CD8-positive, alpha-beta T cell (primary cell): ENCODE measurements at places on chromosomes 13 and 19.

- DNase-seq: no peak
These were observed 5.1 kb downstream of the NOTCH3 start for GRCh38 chr19:15195371-15196334.

DNA sequence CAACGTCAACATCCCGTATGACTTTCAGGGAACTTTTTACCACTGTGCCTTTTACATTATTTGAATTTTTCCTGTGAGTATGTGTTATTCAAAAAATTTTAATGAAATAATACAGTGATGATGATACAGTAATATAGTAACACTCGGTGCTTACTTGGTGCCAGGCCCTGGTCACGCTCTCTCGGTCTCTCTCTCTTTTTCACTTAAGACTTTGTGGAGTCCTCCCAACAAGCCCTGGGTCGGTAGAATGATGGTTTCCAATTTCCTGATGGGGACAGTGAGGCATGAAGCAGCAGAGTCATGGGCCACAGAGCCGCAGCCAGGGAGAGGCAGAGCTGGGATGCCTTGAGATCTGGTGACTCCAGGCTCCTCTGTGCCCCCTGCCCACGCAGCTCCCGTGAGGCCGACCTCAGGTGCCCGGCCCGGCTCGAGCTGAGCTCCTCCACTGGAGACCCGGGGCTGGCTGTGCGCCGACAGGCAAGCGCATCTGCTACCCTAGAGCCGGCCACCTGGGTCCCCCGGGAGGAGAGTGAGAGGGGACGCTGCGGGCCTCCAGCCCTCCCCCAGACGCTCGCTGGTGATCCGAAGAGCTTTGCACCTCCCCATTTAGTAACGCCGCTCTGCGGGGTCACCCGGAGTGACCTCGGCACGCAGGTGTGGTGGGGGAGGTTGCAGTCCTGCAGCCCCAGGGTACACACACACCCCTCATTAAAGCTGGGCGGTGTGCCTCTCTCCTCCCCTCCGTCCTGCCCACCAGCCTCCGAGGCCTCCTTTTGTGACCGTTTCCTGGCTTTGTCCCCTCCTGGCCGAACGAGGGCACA lies 4.4 kb upstream of the SBK3 start:
- no peak for DNase-seq

DNA sequence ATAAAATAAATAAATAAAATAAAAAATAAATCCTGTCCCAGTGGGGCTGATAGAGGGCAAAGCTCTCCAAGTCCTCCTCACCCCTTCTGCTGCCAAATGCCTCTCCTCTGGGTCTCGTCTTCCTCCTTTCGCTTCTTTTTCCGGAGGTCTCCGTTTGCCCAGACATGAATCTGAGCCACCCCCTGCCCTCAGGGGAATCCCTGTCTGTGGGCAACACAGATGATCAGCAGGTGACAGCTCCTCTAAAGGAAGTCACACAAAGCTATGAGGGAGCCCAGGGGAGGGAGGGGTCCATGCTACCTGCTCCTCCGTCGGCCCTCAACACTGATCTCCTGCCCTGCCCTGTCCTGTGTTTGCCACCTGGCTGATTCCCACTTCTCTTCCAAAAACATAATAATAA lies 479 bp downstream of the TMEM150B start:
- DNase-seq: no peak

DNA sequence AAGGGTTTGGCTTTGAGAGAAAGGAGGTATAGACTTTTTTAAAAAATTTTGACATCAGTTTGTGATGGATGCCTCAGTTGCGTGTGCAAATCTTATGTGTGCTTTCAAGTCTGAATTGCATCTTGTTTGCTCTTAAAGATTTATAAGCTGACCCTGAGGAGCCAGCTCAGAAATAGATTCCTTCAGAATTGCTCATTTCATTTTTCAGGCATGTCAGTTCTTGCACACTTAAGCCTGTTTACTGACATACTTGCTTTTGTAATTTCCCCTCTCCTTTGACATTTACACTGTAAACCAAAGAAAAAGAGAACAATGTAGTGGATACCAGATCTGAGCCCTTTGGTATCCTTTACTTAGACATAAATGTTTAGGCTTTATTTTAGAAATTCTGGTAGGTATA lies 87.6 kb downstream of the RNF17 start:
- DNase-seq: no peak

GRCh38 chr13:113350065-113350937 lies 13.6 kb downstream of the GRTP1 start:
- no peak for DNase-seq

- DNase-seq: no peak
These were observed 471 bp downstream of the DACH1 start for GRCh38 chr13:71866335-71867130.

GRCh38 chr13:36418022-36418805 lies 14.1 kb upstream of the CCNA1 start:
- DNase-seq: no peak

DNA sequence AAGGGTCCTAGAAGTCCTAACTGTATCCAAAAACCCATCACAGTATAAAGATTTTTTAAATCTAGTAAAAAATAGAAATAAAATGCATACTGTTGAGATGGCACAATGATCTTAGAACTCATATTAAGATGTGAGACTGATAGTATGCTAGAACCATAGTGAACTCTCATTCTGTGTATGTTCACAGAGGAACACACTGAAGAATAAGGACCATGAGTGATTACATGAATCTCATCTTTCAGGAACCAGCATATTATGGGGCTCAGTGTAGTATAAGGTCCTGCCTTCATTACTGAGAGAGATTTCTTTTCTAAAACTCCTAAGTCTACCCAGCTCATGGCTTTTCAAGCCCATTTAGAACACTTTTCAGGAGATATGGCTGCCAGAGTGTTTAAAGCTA lies 59.8 kb upstream of the RFC3 start:
- DNase-seq: no peak

DNA sequence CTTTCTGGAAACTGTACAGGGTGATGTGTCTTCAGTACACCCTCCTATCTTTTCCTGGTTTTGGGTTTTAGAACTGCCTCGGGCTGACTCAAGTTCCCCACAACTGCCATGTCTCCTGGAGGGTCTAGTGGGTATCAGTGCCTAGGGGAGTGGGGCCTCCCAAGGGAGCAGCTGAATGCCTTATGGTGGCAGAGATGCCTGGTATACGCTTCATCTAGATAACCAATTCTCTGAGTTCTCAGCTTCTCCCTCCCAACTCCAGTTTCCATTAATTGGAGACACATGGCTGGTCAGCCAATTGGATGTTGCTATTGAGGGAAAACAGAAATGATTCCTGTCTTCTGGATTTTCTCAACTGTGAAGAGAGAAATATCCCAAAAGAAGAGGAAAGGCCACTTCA lies 12.8 kb downstream of the ZNF439 start:
- no peak for DNase-seq

- DNase-seq: peak; percentile 77
These were observed 9.3 kb downstream of the PLEKHA4 start for GRCh38 chr19:48858984-48859710.

DNA sequence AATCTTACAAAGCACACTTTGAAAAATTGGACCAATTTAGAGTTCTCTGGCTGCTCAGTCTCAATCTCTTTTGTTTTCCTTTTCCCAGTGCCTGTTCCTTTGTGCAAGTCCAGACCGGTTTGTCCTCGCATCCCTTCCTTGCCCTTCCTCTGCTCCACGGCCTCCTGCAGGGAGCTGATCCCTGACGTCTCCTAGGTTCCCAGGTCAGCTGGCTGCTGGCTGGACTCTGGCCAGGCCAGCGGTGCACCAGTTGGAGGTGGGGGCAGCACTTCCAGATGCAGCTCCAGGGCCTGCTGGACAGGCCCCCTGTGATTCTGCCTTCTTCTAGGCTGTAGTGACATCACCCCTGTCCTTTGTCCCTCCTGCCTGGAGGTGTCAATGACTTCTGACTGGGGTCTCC lies 44.0 kb upstream of the KPNA3 start:
- no peak for DNase-seq

- no peak for DNase-seq
These were observed 247.3 kb downstream of the MTUS2 start for GRCh38 chr13:29067306-29067945.

- DNase-seq: no peak
These were observed 1.2 kb upstream of the PALM3 start for GRCh38 chr19:14063105-14063504.

GRCh38 chr13:83825676-83826075 lies 56.6 kb downstream of the SLITRK1 start:
- DNase-seq: no peak

DNA sequence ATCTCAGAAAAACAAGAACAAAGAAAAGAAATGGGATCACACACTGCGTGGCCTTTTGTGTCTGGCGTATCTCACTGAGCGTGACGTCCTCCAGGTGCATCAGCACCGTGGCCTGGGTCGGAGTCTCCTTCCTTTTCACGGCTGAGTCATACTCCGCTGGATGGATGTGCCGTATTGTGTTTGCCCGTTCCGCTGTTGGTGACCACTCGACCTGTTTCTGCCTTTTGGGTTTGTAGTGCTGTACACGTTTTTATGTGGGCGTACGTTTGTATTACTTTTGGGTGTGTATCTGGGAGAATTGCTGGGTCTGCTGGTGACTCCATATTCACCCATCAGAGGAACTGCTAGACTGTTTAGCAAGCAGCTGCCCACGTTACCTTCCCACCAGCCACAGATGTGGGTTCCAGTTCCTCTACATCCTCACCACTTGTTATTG lies 11.4 kb downstream of the ARID3A start:
- peak; percentile 86 for DNase-seq

- DNase-seq: peak; percentile 49
These were observed 538 bp downstream of the ZNF428 start for GRCh38 chr19:43618921-43619261.

- DNase-seq: no peak
These were observed 96.3 kb downstream of the TBC1D4 start for GRCh38 chr13:75385708-75386083.

GRCh38 chr13:80235166-80235966 lies 105.6 kb downstream of the SPRY2 start:
- DNase-seq: no peak

DNA sequence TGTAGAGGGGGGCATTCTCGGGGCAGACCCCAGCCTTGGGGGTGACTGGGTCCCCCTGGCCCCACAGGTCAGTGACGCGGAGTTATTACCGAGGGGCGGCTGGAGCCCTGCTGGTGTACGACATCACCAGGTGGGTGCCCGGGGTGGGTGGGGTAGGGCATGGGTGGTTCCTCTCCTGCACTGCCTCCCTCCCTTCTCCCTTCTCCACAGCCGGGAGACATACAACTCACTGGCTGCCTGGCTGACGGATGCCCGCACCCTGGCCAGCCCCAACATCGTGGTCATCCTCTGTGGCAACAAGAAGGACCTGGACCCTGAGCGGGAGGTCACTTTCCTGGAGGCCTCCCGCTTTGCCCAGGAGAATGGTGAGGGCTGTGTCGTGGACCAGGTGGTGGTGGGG lies 5.7 kb downstream of the RAB4B start:
- DNase-seq: no peak

GRCh38 chr13:112792511-112792910 lies 102.7 kb downstream of the ATP11A start:
- DNase-seq: no peak

- DNase-seq: no peak
These were observed 54.4 kb downstream of the PEX11G start for GRCh38 chr19:7434391-7434790.

GRCh38 chr13:109985871-109986450 lies 199.6 kb upstream of the IRS2 start:
- no peak for DNase-seq

- no peak for DNase-seq
These were observed 12.0 kb downstream of the HMGB1 start for GRCh38 chr13:30453727-30454126.

GRCh38 chr19:8075158-8076074 lies 22.9 kb downstream of the CCL25 start:
- no peak for DNase-seq

- no peak for DNase-seq
These were observed 9.8 kb downstream of the IRS2 start for GRCh38 chr13:109776575-109776974.

DNA sequence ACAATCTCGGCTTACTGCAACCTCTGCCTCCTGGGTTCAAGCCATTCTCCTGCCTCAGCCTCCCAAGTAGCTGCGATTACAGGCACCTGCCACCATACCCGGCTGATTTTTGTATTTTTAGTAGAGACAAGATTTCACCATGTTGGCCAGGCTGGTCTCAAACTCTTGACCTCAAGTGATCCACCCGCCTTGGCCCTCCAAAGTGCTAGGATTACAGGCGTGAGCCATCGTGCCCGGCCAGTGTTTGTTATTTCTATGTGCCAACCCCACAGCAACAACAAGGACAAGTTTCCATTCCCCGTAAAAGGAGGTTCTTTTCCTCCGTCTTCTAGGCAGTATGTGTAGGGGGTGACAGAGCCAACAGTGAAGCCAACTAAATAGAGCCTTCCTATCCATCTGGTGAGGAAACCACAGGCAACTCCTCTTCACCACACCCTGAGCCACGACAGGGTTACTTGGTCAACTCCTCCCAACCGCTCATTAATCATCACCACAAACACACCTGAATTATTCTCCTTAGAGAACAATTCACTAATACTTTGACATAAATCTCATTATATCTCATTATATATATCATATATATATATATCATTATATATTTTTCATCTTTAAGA lies 25.5 kb downstream of the FOXO1 start:
- no peak for DNase-seq

GRCh38 chr13:100517135-100517534 lies 71.5 kb downstream of the GGACT start:
- peak; percentile 19 for DNase-seq

DNA sequence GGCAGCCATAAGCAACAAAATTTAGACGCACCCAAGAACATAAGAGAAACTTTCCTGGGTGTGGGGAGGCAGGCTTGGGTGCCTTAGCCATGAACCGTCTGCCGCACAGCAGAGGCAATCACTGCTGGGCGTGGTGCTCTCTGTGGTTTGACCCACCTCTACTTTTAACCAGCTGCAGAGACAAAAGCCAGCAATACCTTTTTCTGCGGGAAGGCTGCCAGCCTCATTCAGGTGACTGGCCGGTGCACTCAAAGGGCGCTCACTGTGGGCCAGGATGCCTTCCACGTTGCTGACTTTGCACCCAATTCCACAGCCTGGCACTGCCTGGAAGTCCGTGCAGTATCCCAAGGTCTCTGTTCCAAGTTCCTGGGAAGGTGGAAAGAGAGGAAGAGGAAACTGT lies 69.1 kb downstream of the ATP7B start:
- DNase-seq: peak; percentile 57
